ENCODE measurements at places on chromosomes 11 and 22.
A peak's percentile ranks its signal among the peaks of the same experiment; 100 is the strongest.

DNA sequence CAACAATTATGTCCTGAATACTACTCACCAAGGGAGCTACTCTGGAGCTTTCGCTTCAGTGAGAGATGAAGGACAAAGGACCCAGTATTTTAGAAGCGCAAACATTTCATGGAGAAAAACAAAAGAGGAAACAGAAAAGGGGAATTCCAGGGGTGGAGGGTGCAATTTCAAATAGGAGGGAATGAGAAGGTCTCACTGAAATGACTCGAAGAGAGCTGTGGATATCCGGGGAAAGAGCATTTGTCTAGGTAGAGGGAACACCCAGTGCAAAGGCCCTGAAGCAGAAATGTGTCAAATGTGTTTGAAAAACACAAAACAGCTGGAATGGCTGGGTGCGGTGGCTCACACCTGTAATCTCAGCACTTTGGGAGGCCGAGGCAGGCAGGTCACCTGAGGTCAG is 2.4 kb downstream of the RPS19BP1 start:
- no peak overlapping the region for H3K27ac ChIP-seq
- no peak overlapping the region for H3K4me3 ChIP-seq
- H3K4me1 ChIP-seq = peaks cover 14% of the 10 kb centered on the region
- no peak for DNase-seq

DNA sequence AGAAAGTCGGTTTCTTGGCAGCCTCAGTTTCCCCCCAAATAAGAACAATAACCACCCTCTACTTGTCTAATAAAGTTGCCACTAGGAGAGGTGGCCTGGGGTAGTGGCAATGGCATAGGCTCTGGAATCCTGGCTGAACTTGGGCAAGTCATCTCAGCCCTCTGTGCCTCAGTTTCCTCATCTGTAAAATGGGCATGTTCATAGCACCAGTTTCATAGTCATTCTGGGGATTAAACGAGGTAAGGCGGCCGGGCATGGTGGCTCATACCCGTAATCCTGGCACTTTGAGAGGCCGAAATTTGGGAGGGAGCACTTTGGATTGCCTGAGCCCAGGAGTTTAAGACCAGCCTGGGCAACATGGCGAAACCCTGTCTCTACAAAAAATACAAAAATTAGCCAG is 63.0 kb downstream of the SGSM1 start:
- H3K27ac ChIP-seq = no peak overlapping the region
- H3K36me3 ChIP-seq = no peaks in the 10 kb centered on the region
- H3K4me3 ChIP-seq = no peak overlapping the region

- no peak for DNase-seq
- no peaks in the 10 kb centered on the region for H3K36me3 ChIP-seq
- H3K27ac ChIP-seq = no peak overlapping the region
- H3K4me1 ChIP-seq = no peaks in the 10 kb centered on the region
- H3K27me3 ChIP-seq = no peaks in the 10 kb centered on the region
- no peak overlapping the region for H3K4me3 ChIP-seq
Measured at GRCh38 chr11:92828556-92828955, 140.9 kb upstream of the MTNR1B start.

GRCh38 chr11:96033095-96033494 is 109.2 kb upstream of the MTMR2 start:
- no peak overlapping the region for H3K4me3 ChIP-seq
- H3K27ac ChIP-seq = no peak overlapping the region
- no peaks in the 10 kb centered on the region for H3K4me1 ChIP-seq
- no peak for DNase-seq
- H3K27me3 ChIP-seq = no peaks in the 10 kb centered on the region

GRCh38 chr22:41826021-41826420 is 6.9 kb upstream of the SREBF2 start:
- DNase-seq = no peak
- H3K27me3 ChIP-seq = no peaks in the 10 kb centered on the region
- no peaks in the 10 kb centered on the region for H3K36me3 ChIP-seq
- peaks cover 7% of the 10 kb centered on the region for H3K4me1 ChIP-seq
- no peak overlapping the region for H3K27ac ChIP-seq
- H3K4me3 ChIP-seq = no peak overlapping the region

DNA sequence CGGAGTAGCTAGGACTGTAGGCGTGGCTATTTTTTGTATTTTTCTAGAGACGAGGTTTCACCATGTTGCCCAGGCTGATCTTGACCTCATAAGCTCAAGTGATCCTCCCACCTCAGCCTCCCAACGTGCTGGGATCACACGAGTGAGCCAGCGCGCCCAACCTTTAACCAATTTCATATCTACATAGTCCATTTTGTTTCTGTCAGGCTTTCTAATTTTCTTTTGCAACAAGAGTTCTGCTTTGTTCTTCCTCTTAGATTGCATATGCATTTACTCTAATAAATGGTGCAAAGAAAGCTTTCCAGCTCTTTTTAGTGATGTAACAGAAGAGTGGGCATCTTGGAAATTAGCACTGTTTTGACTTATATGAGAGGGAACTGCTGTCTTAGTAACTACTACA is 13.3 kb downstream of the RTN3 start:
- H3K4me1 ChIP-seq = no peaks in the 10 kb centered on the region
- no peak for DNase-seq
- H3K4me3 ChIP-seq = no peak overlapping the region
- no peaks in the 10 kb centered on the region for H3K36me3 ChIP-seq

DNA sequence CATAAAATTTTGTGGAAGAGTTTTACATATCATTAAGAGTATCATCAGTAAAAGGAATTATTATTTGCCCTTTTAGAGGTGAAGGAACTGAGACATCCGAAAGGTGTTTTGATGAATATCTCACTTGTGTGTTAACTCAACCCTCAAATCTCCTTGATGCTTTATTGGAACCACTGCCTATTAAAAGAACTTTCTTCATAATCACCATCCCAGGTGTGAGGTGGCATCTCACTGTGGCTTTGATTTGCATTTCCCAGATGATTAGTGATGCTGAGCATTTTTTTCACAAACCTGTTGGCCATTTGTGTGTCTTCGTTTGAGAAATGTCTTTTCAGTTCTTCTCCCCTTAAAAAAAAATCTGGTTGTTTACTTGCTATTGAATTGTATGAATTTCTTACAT is 134.0 kb upstream of the SYN3 start:
- no peaks in the 10 kb centered on the region for H3K4me1 ChIP-seq
- no peak overlapping the region for H3K4me3 ChIP-seq
- DNase-seq = no peak
- H3K27ac ChIP-seq = no peak overlapping the region

DNA sequence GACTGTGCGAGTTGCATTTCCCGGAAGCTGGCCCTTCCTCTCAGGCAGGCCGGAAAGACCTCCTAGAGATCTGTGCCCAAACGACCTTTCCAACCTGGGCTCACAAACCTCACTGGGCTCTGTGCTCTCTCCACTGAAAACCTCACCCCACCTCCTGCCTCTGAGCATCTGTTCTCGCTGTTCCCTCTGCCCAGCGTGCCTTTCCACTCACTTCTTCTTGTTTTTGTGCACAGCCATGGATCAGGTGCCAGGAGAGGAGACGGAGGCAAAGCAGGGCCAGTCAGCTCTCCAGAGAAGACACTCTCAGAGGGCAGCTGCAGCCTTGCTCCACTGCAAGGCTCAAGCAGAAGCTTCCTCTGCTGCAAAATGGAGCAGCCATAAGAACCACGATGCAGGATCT is 10.9 kb upstream of the CPT1A start:
- no peak overlapping the region for H3K4me3 ChIP-seq
- H3K36me3 ChIP-seq = no peaks in the 10 kb centered on the region
- H3K4me1 ChIP-seq = peaks cover 2% of the 10 kb centered on the region
- no peak for DNase-seq
- H3K27ac ChIP-seq = no peak overlapping the region

- H3K27me3 ChIP-seq = no peaks in the 10 kb centered on the region
- H3K4me1 ChIP-seq = peaks cover 10% of the 10 kb centered on the region
- H3K27ac ChIP-seq = no peak overlapping the region
- no peaks in the 10 kb centered on the region for H3K36me3 ChIP-seq
- no peak for DNase-seq
Measured at GRCh38 chr11:66996609-66997273, 21.6 kb downstream of the C11orf86 start.

GRCh38 chr11:62061356-62062222 is 62.2 kb upstream of the INCENP start:
- no peak overlapping the region for H3K27ac ChIP-seq
- no peaks in the 10 kb centered on the region for H3K27me3 ChIP-seq
- DNase-seq = no peak
- no peak overlapping the region for H3K4me3 ChIP-seq
- no peaks in the 10 kb centered on the region for H3K36me3 ChIP-seq

DNA sequence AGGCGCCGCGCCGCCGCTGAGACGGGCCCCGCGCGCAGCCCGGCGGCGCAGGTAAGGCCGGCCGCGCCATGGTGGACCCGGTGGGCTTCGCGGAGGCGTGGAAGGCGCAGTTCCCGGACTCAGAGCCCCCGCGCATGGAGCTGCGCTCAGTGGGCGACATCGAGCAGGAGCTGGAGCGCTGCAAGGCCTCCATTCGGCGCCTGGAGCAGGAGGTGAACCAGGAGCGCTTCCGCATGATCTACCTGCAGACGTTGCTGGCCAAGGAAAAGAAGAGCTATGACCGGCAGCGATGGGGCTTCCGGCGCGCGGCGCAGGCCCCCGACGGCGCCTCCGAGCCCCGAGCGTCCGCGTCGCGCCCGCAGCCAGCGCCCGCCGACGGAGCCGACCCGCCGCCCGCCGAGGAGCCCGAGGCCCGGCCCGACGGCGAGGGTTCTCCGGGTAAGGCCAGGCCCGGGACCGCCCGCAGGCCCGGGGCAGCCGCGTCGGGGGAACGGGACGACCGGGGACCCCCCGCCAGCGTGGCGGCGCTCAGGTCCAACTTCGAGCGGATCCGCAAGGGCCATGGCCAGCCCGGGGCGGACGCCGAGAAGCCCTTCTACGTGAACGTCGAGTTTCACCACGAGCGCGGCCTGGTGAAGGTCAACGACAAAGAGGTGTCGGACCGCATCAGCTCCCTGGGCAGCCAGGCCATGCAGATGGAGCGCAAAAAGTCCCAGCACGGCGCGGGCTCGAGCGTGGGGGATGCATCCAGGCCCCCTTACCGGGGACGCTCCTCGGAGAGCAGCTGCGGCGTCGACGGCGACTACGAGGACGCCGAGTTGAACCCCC is 798 bp downstream of the BCR start:
- peaks cover 23% of the 10 kb centered on the region for H3K4me1 ChIP-seq
- no peak for DNase-seq
- no peaks in the 10 kb centered on the region for H3K27me3 ChIP-seq

DNA sequence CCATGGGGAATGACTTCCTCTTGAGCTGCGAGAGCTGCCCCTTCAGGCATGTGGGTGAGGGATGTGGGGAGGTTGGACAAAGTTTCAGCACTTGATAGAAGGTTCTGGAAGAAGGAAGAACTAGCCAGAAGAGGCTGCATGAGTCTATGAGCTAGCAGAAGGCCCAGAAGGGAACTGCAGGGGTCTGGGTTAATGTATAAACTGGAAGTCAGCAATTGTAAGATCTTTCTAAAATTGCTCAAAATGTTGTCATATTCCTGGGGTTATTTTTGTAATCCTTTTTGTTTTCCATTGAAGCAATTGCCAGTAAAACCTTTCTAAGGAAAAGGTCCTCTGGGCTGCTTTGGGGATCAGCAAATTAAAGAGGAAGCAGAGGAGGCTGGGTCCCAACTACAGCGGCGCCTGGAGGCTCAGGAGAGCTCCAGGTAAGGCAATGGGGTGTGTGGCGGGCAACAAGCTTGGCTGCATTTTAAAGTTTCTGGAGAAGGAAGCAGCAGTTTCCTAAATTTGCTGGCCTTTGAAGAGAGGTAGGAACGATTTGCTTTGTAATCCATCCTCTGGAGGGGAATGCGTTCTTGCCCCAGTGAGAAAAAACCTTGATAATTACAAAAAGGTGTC is 29.2 kb downstream of the ADAMTS15 start:
- H3K4me1 ChIP-seq = peaks cover 31% of the 10 kb centered on the region
- no peaks in the 10 kb centered on the region for H3K27me3 ChIP-seq
- H3K27ac ChIP-seq = peak overlapping the region; percentile 60
- no peaks in the 10 kb centered on the region for H3K36me3 ChIP-seq

GRCh38 chr11:65399249-65399648 is 12.8 kb downstream of the FRMD8 start:
- H3K27ac ChIP-seq = no peak overlapping the region
- H3K4me1 ChIP-seq = no peaks in the 10 kb centered on the region
- no peaks in the 10 kb centered on the region for H3K27me3 ChIP-seq
- DNase-seq = no peak

GRCh38 chr11:62705413-62705812 is 1.8 kb downstream of the BSCL2 start:
- H3K36me3 ChIP-seq = no peaks in the 10 kb centered on the region
- no peaks in the 10 kb centered on the region for H3K27me3 ChIP-seq
- peaks cover 18% of the 10 kb centered on the region for H3K4me1 ChIP-seq
- H3K4me3 ChIP-seq = peak overlapping the region; percentile 67
- H3K27ac ChIP-seq = peak overlapping the region; percentile 54

- no peaks in the 10 kb centered on the region for H3K36me3 ChIP-seq
- H3K27ac ChIP-seq = no peak overlapping the region
- DNase-seq = no peak
- no peak overlapping the region for H3K4me3 ChIP-seq
- no peaks in the 10 kb centered on the region for H3K27me3 ChIP-seq
Measured at GRCh38 chr11:4826425-4826824, 5.3 kb downstream of the OR51F2 start.

GRCh38 chr11:106233191-106233590 is 155.7 kb downstream of the AASDHPPT start:
- no peak overlapping the region for H3K27ac ChIP-seq
- H3K27me3 ChIP-seq = peaks cover 2% of the 10 kb centered on the region
- no peaks in the 10 kb centered on the region for H3K36me3 ChIP-seq
- no peaks in the 10 kb centered on the region for H3K4me1 ChIP-seq
- H3K4me3 ChIP-seq = no peak overlapping the region
- DNase-seq = no peak

DNA sequence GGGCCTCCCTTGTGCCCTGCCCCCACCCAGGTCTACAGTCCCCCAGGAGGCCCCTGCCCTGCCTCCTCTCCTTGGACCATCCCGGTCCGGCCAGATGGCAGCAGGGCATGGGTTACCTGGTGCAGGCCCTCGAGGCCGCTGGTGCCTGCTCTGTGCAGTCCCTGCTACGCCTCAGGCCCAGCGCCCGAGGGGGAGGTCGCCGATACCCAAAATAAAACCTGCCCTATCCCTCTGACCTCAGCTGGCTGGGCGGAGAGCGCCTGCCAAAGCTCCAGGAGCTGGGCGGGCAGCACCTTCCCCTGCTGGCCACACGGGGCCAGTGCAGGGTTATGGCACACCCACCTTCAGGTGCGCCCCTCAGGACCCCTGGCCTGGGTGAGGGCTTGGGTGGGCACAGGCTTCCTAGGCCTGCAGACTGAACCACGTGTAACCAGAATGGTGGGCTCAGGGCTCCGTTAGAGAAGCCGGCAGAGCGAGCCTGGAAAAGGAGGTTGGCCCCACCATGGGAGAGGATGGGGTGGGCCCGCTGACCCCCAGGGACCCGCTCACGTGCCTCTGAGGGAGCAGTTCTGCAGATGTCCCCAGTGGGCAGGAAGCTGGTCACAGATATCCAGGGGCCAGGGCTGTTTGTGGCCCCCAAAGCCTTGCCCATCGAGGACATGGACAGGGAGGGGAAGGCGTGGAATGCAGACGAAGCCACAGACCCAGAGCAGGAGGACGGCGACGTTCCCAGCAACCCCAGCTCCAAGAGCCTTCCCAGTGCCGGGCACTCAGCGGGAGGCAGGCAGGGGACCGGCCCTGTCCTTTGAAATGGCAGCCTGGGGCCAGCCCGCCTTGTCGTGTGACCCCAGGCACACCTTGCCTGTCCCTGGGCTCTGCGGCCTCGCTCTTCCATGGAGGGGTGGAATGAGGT is 1.7 kb upstream of the TNNT3 start:
- no peaks in the 10 kb centered on the region for H3K36me3 ChIP-seq
- H3K27me3 ChIP-seq = no peaks in the 10 kb centered on the region
- no peak for DNase-seq

Data from ovary (tissue), 10 donors.